ENCODE measurements at places on chromosomes 16 and 17.

GRCh38 chr17:1709971-1710806, at the start of gene TLCD2:
TSS of gene TLCD2 (minus strand) at chr17:1710377. CDS start at chr17:1710242, 135 bp downstream.
- DNase-seq, result no peak

DNA sequence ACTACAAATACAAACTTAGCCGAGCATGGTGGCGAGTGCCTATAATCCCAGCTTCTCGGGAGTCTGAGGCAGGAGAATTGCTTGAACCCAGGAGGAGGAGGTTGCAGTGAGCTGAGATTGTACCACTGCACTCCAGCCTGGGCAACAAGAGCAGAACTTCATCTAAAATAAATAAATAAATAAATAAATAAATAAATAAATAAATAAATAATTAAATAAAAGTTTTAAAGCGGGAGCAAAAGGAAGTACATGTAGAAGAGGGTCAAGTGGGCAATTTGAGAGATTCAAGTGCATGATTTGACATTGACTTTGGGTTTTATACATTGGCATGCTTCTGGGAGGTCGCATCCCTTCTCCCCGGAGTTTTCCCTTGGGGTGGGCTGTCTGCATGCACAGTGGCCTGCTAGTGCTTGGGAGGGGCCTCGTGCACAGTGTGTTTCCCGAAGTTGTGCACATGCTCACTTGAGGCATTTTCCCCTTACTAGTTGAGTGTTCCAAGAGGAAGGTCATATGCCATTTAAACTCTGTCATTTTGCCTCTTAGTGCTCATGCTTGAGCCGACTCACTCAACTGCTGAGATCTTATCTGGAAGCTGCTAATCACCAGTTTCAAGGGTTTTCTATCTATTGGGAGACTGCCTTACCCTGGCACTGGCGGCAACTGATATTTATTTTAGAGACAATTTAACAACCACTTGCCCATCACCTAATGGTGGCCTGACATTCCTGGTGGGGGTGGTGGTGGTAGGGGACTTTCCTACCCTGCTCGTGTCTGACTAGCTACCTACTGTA, 193.2 kb upstream of the MPHOSPH6 start:
- DNase-seq, result no peak

DNA sequence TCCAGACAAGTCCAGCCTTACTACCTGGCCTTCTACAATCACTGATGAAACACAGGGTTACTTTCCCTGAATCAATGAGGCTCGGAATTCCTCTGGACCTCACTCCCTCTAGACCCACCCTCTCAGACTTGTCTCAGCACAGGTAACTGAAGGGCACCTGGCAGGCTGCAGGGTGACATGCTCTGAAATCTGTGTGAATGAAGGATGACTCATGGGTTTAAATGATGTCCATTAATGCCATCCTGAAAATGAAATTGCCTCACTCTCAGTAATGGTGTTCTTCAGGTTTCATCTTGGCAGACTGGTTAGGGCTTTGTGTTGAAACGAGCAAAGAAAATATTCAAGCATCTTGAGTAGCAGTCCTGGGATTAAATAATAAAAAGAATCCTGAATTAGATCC, 134.4 kb downstream of the MAF start:
- DNase-seq, result no peak

DNA sequence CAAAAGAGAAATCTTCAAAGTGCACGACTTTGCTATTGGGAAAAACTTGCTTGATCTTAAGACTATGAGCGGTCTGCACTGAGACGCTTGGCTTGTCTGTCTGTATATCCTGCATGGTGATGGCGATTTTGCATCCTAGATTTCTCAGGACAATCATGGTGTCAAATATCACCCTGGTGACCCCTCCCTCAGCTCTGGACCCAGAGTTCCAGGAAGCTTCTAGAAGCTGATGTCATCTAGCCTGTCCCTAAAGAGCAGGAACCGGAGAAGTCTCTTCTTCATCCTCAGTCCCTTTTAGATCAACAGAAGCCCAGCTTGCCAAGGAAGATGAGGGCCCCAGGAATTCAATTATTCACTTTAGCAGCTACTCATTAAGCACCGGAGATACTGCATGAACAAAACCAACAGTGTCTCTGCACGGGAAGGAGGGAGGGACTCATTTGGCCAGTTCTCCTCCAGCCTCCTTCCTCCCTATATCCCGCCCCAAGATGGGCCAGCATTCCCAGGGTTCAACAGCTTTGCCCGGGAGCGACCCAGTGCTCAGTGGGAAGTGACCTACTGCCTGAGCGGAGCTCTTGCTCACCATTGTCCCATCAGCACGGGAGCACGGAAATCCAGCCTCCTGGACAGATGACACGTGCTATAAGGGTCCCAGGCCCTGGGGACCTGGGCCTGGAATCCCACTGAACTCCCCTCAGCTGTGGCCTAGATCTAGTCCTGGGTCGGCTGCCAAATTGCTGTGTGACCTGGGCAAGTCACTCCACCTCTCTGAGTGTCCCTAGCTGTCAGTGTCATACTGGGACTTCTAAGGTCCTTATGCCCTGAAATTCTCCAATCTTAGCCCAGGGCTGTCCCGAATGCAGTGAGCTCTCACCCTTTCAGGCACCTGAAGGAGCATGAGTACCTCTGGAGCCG, 3.8 kb downstream of the EMP2 start:
- DNase-seq, result no peak

DNA sequence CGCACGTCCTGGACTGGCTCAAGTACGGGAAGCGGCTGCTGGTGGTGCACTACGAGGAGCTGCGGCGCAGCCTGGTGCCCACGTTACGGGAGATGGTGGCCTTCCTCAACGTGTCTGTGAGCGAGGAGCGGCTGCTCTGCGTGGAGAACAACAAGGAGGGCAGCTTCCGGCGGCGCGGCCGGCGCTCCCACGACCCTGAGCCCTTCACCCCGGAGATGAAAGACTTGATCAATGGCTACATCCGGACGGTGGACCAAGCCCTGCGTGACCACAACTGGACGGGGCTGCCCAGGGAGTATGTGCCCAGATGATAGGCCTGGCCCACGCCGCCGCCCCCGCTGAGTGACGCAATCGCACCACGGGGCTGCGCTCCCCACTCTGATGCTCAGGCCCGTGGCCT, 50.2 kb downstream of the WSCD1 start:
- no peak for DNase-seq

DNA sequence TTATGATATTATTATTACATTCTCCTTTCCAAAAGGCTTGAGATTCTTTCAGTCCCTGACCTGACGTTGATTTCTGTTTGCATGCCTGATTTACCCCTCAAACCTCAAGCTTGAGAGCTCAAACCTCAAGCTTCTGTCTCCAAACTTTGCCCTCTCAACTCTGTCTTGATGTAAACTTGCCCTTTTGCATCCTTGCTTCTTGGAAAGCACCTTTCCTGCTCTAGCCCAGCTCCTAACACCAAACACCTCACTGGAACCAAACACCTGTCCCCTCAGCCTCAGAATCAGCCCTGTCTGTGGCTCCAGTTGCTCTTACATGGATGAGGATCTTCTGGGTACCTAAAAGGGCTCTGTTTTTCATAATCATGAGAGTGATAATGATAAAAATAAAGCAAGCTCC, 109.2 kb downstream of the GP2 start:
- DNase-seq, result no peak

- no peak for DNase-seq
Measured at GRCh38 chr17:19569785-19570543, 36.3 kb downstream of the SLC47A1 start.

GRCh38 chr17:42120770-42121769, at the start of gene KAT2A:
TSS of gene KAT2A (minus strand) at chr17:42121367. CDS start at chr17:42121304, 63 bp downstream.
- DNase-seq, result peak; percentile 81

DNA sequence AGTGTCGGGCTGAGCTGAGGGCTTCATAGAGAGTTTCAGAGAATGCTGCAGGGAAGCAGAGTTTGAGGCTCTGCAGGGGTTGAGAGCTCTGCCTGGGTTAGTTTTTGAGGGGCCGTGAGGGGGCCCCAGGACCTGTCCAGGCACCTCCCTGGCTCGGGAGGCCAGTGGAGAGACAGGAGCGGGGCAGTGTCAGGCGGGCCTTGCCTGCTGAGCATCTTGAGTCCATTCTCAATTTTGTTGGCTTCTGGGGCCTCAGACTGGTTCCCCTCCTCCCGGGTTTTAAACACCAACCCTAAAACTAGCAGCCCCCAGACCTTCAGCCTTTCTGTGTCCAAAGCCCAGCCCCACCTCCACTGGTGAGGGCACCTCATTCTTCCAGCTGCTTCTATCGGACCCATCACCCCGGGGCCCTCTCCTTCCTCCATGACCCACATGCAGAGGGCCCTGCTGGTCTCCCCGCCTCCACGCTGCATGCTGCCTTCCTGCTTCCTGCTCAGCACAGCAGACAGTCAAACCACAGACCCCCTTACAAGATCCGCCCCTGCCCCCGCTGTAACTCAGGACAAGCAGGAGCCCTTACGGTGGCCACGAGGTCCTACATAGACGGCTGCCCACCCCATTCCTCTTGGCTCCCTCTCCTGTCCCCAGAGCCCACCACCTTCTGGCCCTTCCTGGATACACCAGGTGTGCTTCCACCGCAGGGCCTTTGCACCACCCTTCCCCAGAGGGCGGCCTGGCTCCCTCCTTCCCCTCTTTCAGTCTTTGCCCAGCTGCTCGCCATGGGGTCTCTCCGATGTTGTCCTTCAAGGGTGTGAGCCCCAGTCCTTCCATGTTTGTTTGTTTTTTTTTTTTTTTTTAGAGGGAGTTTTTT, 3.8 kb downstream of the RNF213 start:
- DNase-seq, result peak; percentile 61

DNA sequence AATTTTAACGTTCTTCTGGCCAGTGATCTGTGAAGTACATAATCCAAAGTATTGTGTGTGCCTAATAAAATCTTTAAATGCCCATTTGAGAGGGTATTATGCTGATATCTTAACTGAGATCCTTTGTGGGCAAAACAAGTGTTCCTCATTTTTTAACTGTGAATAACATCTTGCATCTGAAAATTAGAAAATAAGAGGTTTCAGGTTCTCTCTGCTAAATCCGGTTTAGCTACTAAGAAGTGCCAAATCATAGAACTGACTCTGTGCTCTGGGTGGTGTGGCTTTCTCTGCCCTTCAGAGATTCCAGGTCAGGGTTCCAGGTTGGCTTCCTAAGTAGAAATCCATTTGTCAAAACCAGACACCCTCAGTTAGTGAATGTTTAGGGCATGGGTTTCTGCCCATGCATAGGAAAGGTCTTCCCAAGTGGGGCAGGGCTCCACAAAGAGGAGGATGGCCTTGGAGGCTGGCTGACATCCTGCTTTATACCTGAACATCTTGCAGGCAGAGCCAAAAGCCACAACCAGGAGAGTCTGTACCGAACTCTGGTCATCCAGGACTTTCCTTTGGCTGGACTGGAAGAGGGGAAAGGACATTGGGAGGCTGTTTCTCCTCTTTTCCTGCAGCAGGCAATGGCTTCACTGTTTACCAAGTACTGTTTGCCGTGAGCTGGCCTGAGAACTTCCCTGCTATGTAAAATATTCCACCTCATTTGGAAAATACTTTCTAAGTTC, 8.5 kb downstream of the ALDH3A2 start:
- no peak for DNase-seq

DNA sequence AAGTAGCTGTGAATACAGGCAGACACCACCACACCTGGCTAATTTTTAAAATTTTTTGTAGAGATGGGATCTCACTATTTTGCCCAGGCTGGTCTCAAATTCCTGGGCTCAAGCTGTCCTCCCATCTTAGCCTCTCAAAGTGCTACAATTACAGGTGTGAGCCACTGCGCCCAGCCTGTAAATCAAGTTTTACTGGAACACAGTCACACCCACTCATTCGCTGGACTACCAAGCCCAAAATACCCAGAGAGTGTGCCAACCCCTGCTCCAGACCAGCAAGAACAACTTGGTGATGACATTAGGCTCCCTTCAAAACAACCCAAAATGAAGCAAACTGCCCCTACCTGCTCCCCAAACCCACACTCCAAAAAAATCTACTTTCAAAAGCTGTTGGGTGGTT, 36.0 kb downstream of the TVP23A start:
- DNase-seq, result no peak

GRCh38 chr17:50848711-50849110, 13.3 kb downstream of the WFIKKN2 start:
- no peak for DNase-seq

- peak; percentile 33 for DNase-seq
Measured at GRCh38 chr17:35046740-35047283, 16.7 kb downstream of the RFFL start.

- no peak for DNase-seq
Measured at GRCh38 chr17:55482591-55483389, 28.5 kb downstream of the SMIM36 start.

DNA sequence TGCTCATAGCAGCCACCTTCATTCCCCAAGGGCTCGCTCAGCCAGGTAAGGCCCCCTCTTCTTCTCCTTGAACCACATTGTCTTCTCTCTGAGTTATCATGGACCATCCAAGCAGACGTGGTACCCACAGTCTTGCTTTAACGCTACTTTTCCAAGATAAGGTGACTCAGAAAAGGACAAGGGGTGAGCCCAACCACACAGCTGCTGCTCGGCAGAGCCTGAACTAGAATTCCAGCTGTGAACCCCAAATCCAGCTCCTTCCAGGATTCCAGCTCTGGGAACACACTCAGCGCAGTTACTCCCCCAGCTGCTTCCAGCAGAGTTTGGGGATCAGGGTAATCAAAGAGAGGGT, 272 bp downstream of the CCL2 start:
- no peak for DNase-seq

- no peak for DNase-seq
Measured at GRCh38 chr17:75091855-75092327, 4.1 kb downstream of the SLC16A5 start.

DNA sequence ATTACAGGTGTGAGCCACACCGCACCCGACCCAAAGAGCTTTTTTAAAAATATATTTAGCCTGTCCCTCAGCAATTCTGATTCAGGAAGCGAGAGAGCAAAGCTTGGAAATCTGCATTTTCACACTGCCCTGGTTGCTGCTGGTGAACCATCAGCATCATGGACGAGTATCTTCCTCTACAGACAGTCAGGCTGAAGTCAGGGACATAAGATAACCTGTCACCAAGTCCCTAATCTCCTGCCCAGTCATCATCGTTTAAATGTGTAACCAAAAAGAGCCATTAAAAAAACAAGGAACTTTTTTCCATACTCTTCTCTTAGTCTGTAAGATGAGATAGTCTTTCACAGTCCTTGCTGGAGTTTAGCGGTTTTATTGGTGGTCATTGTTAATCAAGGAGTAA, 6.7 kb downstream of the PMM2 start:
- DNase-seq, result no peak

GRCh38 chr16:89897204-89897603, 21.5 kb upstream of the MC1R start:
- DNase-seq, result no peak

DNA sequence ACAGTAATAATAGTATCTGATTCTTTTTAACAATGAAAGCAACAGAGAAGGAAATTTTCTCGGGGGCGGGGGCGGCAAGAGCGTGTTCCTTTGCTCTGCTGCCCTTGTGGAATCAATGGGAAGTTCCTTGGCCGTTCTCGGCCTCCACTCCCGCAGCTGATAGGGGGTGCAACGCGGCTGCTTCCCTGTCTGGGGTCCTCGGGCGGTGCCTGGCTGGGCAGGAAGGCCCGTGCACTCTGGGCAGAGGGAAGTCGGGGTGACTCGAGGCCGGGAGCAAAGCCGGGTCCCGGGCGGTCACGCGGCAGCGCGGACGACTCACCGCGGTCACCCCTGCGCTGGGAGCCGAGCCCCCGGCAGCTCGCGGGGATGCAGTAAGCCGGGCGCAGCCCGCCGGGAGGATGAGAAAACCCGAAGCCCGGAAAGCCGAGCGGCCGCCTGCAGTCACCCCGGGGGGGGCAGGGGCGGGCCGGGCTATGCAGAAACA, 2.5 kb downstream of the TUBB3 start:
- DNase-seq, result no peak
